ENCODE measurements at places on chromosomes 3 and 15.

GRCh38 chr3:160671231-160671630, 5.7 kb upstream of the ARL14 start:
- no peak for DNase-seq
- no peak overlapping the region for H3K4me3 ChIP-seq
- no peaks in the 10 kb centered on the region for H3K27me3 ChIP-seq
- H3K4me1 ChIP-seq: no peaks in the 10 kb centered on the region
- no peak overlapping the region for H3K27ac ChIP-seq

DNA sequence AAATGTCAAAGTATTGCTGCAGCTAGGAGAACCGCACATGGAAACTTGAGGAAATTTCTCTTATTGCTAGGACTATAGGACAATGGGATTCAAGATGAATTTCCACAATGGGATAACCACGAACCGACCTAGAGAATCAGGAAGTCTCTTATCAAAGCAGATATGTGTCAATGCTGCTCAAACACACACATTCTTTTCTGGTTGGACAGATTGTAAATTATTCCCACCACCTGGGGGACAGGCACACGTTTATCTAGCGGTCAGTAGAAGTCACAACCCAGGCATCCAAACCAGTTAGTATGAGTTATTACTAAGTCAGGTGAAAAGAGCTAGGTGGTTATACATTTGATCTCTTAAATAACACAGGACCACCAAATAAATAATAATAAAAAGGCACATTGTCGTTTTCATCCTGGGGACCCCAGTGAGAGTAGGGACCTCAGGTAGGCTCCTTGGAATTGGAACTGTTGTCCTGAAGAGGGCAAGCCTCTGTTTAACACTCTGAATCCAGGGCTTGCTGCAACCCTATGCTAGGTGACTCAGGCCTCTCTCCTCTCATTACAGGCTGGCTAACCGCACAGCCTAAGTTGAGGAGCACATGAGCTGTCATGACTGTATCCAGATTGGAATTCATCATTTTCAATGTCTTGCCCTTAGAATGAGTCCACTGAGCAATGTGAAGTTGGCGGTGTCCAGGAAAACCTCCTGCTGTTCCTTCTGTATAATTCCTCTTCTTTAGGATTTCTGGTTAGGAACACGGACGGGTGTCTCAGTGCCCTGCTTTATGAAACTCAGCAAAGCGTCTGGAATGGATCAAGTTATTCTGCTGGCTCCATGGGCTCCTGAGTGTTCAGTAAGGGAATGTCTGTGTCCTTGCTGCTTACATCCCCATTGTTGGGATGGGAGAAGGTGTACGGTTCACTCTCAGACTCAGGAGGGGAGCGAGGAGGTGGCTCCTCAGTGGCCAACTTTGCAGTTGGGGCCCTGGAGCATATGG, 59.0 kb downstream of the CLEC3B start:
- no peak overlapping the region for H3K27ac ChIP-seq
- H3K27me3 ChIP-seq: peaks cover 10% of the 10 kb centered on the region
- H3K4me3 ChIP-seq: no peak overlapping the region
- H3K4me1 ChIP-seq: no peaks in the 10 kb centered on the region
- peaks cover 3% of the 10 kb centered on the region for H3K36me3 ChIP-seq

DNA sequence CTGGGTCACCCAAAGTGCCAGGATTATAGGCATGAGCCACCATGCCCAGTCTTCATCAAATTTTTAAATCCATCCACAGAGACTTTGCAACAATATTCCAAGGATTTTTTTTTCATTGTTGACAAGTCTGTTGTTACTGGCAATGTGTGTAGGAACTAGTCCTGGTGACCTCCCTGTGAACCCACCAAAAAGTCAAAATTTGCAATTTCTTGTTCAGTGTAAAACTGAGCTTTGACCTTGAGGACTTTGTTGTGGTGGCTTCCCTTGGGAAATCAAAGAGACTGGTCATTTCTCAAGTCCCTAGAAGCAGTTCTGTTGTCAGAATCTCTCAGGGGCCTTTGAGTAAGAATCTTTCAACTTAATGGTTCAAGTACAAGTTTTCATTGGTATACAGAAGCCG, 36.9 kb upstream of the COL8A1 start:
- H3K36me3 ChIP-seq: no peaks in the 10 kb centered on the region
- no peaks in the 10 kb centered on the region for H3K4me1 ChIP-seq
- no peak overlapping the region for H3K27ac ChIP-seq
- H3K27me3 ChIP-seq: no peaks in the 10 kb centered on the region

DNA sequence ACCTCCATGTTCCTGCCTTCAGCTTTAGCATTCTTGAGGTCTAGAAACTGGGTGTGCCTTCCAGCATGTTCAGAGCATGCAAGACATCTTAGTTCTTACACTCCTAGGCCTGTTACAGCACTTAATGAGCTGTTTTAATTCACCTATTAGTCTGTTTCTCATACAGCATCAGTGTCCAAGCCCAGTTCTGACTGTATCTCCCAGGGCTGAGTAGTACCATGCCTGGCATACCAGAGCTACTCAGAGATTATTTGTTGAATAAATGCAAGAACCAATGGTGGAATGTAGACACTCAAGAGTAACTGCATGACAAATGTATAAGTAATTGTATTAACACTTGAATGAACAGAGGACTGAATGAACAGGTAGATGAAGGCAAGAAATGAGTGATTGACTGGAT, 61.8 kb upstream of the SCN5A start:
- no peak overlapping the region for H3K27ac ChIP-seq
- H3K4me3 ChIP-seq: no peak overlapping the region
- H3K27me3 ChIP-seq: peaks cover 21% of the 10 kb centered on the region
- DNase-seq: no peak
- no peaks in the 10 kb centered on the region for H3K4me1 ChIP-seq
- no peaks in the 10 kb centered on the region for H3K36me3 ChIP-seq

GRCh38 chr3:134381831-134382442, 7.7 kb upstream of the AMOTL2 start:
- H3K4me3 ChIP-seq: no peak overlapping the region
- H3K27ac ChIP-seq: no peak overlapping the region
- H3K4me1 ChIP-seq: no peaks in the 10 kb centered on the region
- peaks cover 16% of the 10 kb centered on the region for H3K27me3 ChIP-seq
- H3K36me3 ChIP-seq: no peaks in the 10 kb centered on the region

DNA sequence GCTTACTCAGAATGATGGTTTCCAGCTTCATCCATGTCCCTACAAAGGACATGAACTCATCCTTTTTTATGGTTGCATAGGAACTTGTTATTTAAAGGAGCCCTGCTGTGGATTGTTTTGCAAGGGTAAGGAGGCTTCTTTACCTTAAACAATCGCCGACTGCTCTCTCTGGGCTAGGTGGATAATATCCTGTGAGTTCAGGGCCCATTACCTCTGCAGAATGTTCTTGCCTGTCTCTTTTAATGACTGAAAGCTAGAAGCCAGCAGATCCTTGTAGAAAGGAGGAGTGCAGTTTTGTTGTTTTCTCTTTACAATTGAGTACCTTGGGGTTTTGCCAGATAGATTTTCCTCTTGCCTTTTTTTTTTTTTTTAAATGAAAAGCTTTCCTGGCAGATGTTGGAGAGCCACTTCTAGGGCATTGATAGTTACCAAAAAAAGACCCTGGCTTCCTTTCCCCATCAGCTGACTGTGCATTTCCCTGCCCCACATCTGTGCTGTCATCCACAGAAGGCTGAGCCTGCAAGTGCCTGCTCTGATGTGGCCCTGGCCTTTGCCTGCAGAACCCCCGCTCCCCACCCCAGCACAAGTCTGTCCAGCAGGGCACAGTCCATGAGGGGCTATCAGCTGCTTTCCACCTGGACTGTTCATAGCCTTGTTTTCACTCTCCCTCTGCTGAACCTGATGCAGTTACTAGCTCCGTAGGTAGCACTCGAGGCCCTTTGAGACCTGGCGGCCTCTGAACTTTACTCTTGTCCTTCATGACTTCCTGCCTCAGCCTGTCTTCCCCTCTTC, 113.1 kb downstream of the CHCHD6 start:
- H3K36me3 ChIP-seq: peaks cover 21% of the 10 kb centered on the region
- no peak overlapping the region for H3K4me3 ChIP-seq
- H3K27ac ChIP-seq: no peak overlapping the region
- DNase-seq: no peak

DNA sequence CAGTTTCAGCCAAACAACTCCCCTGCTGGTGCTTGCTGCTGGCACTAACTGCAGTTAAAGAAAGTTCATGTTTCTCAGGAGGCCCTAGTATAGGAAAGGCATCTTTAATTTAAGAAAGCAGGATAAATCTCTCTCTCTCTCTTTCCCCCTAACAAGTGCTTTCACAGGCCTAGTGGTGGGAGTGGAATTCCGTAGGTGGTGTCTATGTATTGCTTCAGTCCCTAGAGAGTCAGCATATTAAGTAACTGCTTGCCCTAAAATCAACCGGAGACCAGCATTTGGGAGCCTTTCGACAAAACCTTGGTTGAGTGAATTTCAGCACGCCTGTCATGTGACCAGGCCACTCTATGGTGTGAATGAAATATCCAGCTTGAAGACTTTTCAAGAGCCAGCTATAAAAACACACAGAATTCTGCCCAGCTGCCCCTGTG, 169.2 kb upstream of the TGFBR2 start:
- peak overlapping the region; percentile 96 for H3K27ac ChIP-seq
- DNase-seq: no peak
- no peaks in the 10 kb centered on the region for H3K36me3 ChIP-seq
- H3K4me1 ChIP-seq: peaks cover 17% of the 10 kb centered on the region

DNA sequence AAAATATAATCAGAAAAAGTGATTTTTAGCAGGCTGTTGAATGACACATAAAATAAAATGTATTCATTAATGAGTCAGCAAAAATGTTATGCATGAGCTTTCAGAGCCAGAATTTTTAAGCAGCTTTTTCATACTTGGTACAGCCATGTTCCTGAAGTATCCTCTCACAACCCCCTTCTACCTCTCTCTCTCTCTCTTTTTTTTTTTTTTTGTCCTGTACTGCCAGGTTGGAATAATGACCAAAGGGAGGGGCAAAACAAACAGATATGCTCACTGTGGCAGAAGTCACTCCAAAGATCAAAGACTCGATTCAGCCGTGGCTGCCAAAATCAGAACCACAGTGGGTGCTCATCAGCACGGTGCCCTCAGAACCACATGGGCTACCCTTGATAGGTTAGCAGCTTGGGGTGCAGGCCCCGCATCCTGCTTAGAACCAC, 383.0 kb downstream of the ZBTB20 start:
- H3K36me3 ChIP-seq: no peaks in the 10 kb centered on the region
- no peak for DNase-seq
- H3K27me3 ChIP-seq: no peaks in the 10 kb centered on the region
- peaks cover 15% of the 10 kb centered on the region for H3K4me1 ChIP-seq

DNA sequence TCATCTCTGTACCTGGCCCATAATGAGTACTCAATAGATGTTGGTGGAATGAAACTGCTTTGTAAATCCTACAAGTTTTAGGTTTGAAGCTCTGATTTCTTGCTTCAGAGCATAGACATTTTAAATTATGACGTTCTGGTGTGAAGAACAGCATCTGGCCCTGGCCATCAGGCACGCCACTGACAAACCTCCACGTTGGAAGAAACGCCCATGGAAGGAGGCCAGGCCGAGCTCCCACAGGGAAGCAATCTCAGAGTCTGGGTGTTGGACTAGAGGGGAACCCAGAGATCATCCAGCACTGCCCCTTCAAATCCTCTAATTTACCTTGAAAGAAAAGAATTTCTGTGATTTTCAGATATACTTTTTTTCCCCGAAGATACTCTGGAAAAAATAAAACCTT, 328.1 kb upstream of the RGMA start:
- no peak overlapping the region for H3K27ac ChIP-seq
- no peaks in the 10 kb centered on the region for H3K4me1 ChIP-seq
- DNase-seq: no peak
- no peak overlapping the region for H3K4me3 ChIP-seq
- no peaks in the 10 kb centered on the region for H3K36me3 ChIP-seq

GRCh38 chr15:73386886-73387506, 18.2 kb upstream of the HCN4 start:
- DNase-seq: no peak
- H3K4me3 ChIP-seq: no peak overlapping the region
- H3K27ac ChIP-seq: no peak overlapping the region
- H3K4me1 ChIP-seq: no peaks in the 10 kb centered on the region
